ENCODE measurements at places on chromosomes 3 and 15. TPM values are rescaled to one million over a fixed set of nuclear protein-coding genes. Genes with fewer than 3 reads are reported as not detected.

DNA sequence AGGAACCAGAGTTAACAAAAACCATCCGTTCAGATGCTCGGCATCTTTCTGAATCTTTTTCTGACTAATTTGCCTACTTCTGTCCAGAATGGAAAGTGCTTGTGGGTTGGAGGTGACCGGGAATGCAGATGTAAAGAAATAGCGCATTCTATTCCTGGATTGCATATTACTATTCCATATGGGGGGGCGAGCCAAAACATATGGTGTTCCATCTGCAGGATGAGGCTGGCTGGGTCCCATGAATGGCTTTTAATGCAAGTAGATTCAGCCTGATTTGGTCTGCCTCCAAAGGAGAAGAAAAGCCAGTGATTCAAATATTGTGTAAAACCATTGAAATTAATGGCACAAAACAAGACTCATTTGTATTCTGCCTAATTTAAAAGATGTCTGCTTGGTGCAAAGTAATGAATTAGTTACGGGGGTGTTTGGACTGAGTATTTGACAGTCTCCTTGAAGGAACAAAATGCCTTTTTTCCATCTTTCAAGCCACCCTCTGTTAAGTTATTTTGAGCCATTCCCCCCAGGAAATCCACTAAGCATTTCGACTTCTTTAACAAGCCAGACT is 99.0 kb downstream of the ST8SIA2 start:
- no peak for DNase-seq

GRCh38 chr3:71579935-71580406 is 3.6 kb downstream of the FOXP1 start:
- DNase-seq: no peak

DNA sequence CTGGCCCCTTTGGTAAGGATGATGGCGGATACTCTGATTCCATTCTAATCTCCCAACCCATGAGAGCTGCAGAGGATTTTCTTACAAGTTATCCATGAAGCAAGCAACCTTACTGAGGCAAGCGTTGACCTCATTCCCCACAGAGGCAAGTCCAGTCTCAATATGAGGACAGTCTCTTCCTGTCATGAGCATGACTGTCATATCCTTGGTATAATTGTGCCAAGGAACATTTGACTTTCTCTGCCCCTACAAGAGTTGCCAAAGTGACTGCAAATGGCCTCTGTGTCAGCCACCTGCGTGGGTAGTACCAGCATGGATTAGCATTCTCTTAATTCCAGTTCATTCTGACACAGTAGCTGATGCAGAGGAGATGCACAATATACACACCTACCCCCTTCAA is 71.2 kb upstream of the TMEM158 start:
- DNase-seq: no peak

GRCh38 chr15:51168700-51169099 is 74.0 kb upstream of the TNFAIP8L3 start:
- no peak for DNase-seq

- DNase-seq: peak; percentile 57
Observed at GRCh38 chr3:127458696-127459604, 131.6 kb downstream of the TPRA1 start.

- DNase-seq: no peak
Observed at GRCh38 chr3:195139876-195140240, 131.1 kb downstream of the XXYLT1 start.

DNA sequence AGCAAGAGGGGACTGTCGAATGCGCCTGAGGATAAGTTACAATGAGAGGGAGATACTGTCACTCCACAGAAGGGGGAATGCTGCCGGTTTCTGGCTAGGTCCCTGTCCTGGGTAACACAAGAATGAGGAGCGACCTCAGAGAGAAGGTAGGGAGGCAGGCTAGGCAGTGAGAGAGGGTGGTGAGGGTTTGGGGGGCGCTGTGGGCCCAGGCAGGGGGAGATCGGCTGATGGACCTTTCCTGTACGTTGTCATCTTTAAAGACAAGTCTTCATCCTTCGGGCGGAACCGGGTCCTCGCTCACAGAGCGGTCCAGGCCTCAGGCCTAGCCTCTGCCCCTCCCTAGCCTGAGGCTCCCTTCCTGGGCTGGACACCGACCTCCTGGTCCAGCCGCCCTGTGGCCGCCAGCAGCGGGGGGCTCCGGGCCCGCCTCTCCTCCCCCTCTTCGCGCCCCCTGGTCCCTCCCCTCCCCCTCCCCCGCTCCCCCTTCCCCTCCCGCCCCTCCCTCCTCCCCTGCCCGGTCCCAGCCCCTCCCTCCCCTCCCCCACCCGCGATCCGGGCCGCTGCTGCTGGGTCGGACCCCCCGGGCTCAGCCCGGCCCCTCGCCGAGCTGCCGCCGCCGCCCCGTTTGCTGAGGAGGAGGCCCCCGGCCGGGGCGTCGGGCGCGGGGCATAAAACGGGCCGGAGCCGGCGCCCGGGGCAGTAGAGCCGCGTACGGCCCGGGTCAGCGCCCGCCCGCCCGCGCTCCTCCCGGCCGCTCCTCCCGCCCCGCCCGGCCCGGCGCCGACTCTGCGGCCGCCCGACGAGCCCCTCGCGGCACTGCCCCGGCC is at the start of gene CHRD:
Gene CHRD, plus strand, starts transcription at position 697 of the 827 bp plus-strand sequence. CDS start 265 bp downstream, outside the sequence.
- DNase-seq: peak; percentile 59

- DNase-seq: no peak
Observed at GRCh38 chr3:150365132-150365604, 42.9 kb upstream of the TSC22D2 start.

DNA sequence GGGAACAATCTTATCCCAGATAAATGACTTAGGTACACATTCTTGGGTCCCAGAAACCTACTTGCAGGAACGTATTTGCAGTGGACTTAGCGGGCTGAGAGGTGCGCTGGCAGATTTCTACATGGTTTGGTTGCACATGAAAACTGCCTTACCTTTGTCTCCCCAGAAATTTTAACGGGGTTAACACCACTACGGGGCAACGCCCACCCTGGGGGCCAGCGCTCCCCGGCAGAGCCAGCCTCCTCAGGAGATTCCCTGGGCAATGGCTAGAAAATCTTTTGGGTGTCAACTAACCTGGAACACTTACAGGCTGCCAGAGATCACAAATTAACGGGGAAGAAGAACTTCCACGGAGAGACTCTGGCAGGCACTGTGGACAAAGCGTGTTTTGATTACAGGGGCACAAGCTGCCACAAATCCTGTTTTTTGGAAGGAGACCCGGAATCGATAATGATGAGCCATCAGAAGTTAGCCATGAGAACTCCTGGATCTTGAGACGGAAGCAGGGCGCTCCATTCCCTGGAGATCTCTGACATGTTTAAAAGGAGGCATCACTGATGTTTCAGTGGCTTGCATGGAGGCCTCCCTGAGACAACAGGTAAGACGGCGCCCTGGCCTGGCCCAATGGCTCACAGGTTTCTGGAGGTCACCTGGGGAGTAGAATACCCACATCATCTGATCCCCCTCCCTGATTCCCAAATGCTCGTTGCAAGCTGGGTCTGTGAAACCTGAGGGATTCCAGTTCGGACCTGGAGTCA is 288.9 kb downstream of the ADAMTS17 start:
- no peak for DNase-seq

GRCh38 chr3:46669191-46669999 is 24.1 kb downstream of the ALS2CL start:
- DNase-seq: peak; percentile 6

GRCh38 chr15:45276831-45277230 is 24.8 kb downstream of the SLC28A2 start:
- no peak for DNase-seq

- no peak for DNase-seq
Observed at GRCh38 chr15:68554721-68555678, 23.8 kb upstream of the CORO2B start.

- DNase-seq: no peak
Observed at GRCh38 chr3:150449169-150449721, 41.1 kb downstream of the TSC22D2 start.

DGKG gene
- polyA plus RNA-seq: 7.0 TPM

SKOR1 gene
- polyA plus RNA-seq: 0.05 TPM

PRR23B gene
- not detected for polyA plus RNA-seq
